Skeletal muscle tissue (tissue), 5 donors: ENCODE measurements at places on chromosomes 5 and 9. TPM values are rescaled to one million over a fixed set of nuclear protein-coding genes. Genes with fewer than 3 reads are reported as not detected.

FOXD4L6 gene
- total RNA-seq = not detected

SLC25A2 gene
- total RNA-seq = 0.52 TPM

FOXI1 gene
- not detected for total RNA-seq

CEP72 gene
- total RNA-seq = 5.2 TPM

TMC1 gene
- total RNA-seq = 0.52 TPM

BARHL1 gene
- not detected for total RNA-seq

IL7R gene
- total RNA-seq = 0.52 TPM

PRRX2 gene
- total RNA-seq = 3.1 TPM
